ENCODE measurements at places on chromosomes 5 and 9. TPM values are rescaled to one million over a fixed set of nuclear protein-coding genes. Genes with fewer than 3 reads are reported as not detected.

The HAVCR2 gene
- 77.6 TPM for total RNA-seq

- H3K36me3 ChIP-seq, result no peaks in the 10 kb centered on the region
Measured at GRCh38 chr9:127360829-127361228, 36.1 kb upstream of the SLC2A8 start.

DNA sequence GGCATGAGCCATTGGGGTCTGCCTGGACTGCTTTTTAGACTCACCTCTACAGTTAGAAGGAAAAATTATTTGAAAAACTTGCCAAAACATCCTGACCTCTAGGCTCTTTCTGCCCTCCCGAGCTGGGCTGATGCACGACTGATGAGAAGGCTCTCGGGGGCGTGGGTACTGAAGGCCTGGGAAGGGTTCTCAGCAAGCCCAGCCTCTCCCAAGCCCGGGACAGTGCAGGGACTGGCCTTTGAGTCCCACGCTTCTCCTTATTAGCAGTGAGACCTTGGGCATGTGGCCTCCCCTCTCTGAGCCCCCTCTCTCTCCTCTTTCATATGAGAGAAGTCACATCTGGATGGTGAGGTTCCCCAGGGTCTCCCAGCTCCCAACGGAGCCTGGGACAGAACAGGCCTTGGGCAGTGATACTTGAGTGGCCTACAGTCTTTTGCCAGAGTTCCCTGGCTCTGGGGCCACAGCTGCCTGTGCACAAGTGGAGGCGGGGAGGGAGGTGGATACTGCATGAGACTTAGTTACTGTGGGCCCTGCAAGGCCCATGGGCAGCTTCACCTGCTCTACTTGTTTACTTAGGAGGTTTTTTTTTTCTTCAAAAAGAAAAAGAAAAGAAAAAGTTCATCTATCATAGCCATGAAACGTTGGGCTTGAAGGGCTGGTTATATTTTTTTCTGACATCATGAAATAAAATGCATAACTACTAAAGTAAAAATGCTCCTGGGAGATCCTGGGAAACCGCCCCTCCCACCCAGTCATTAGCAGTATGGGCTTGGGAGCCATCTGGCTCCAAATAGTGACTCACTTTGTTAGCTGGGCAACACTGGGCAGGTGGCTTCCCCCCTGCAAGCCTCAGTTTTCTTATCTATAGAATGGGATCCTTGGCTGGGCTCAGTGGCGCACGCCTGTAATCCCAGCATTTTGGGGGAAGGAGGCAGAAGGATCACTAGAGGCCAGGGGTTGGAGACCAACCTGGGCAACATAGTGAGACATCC lies 139.4 kb downstream of the GAPVD1 start:
- no peaks in the 10 kb centered on the region for H3K36me3 ChIP-seq
- peaks cover 2% of the 10 kb centered on the region for H3K27me3 ChIP-seq
- H3K4me1 ChIP-seq, result peaks cover 3% of the 10 kb centered on the region
- DNase-seq, result no peak

The SPINK14 gene
- not detected for total RNA-seq

DNA sequence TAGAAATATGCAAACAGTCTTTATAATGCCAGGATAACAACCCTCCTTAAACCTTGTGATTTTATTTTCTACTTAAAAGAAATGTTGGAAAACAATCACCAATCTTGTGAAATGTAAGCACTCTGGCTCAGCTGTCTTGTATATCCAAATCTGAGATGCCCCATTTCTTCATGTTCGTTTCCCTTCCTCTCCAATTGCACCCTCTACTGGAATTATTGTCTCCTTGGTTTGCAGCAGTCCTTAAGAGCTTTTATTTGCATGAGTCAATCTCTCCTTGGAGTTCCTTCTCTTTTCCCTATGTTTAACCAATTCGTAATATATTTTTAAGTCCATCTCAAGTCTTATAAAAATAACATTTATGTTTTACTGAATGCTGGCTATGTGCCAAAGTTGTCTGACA lies 362.0 kb upstream of the CDH10 start:
- H3K36me3 ChIP-seq, result no peaks in the 10 kb centered on the region
- H3K27ac ChIP-seq, result no peak overlapping the region
- H3K27me3 ChIP-seq, result no peaks in the 10 kb centered on the region
- H3K4me3 ChIP-seq, result no peak overlapping the region

GRCh38 chr9:112861155-112861554 lies 29.5 kb downstream of the SLC46A2 start:
- H3K27ac ChIP-seq, result no peak overlapping the region
- no peak overlapping the region for H3K4me3 ChIP-seq
- H3K36me3 ChIP-seq, result no peaks in the 10 kb centered on the region
- no peaks in the 10 kb centered on the region for H3K27me3 ChIP-seq

GRCh38 chr9:106889061-106889590 lies 26.2 kb downstream of the ZNF462 start:
- no peak overlapping the region for H3K27ac ChIP-seq
- no peaks in the 10 kb centered on the region for H3K36me3 ChIP-seq
- H3K4me1 ChIP-seq, result no peaks in the 10 kb centered on the region
- H3K27me3 ChIP-seq, result no peaks in the 10 kb centered on the region
- DNase-seq, result no peak

DNA sequence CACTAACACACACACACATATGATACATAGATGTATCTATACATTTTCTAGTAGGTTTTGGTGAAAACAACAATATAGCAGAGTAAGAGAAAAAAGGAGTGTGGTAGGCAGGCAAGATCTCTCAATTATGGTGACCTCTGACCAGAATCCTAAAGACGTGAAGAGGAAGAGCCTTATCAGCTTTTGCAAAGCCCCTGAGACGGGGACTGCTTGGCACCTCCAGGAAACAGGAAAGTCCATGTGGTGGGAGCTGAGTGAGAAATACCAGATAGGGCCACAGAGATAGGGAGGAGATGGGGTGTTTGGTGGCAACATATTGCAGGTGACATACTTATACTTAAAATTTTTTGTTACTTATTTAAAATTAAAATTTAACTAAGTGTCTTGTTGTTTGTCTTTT lies 39.9 kb upstream of the CTXN3 start:
- peaks cover 2% of the 10 kb centered on the region for H3K27me3 ChIP-seq
- no peak for DNase-seq

DNA sequence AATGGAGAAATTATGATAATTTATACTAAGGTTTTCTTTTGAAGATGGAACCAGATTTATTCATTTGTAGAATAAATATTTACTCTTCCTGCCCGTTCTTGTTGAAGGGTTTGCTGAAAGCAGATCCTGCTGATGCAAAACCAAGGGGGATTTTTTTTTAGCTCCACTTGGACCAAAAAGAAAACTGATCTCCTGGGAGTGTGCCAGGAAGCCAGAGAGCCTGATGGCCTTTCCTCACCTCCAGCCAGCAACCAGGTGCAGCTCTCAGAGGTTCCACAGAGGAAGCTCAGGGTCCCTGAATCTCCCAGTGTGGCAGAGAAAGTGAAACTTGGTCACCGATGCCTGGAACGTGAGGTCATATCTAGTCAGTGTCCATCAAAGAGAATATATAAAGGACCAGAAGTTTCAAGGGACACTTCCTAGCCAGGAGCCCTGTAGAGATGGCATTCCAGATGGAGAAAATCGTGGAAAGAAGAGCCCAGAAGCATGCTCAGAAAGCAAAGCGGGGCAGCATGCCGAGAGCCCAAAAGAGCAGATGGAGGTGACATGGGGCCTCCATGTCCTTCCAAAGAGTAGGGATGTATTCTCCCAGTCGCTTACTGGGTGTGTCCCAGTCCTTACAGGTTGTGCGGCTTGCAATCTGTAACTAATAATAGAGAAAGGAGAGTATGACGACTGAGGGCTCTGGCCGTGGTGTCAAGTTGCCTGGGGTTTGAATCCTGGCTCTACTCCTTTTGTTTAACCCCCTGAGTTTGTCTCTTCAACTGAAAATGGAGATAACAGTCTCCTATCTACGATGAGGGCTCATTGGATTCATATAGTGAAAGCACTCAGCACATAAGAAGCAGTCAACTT lies 12.2 kb downstream of the AFAP1L1 start:
- H3K4me1 ChIP-seq, result no peaks in the 10 kb centered on the region
- no peak for DNase-seq
- no peak overlapping the region for H3K4me3 ChIP-seq
- H3K27me3 ChIP-seq, result peaks cover 4% of the 10 kb centered on the region

- no peak for DNase-seq
- no peaks in the 10 kb centered on the region for H3K36me3 ChIP-seq
- H3K27ac ChIP-seq, result no peak overlapping the region
- peaks cover 1% of the 10 kb centered on the region for H3K27me3 ChIP-seq
Measured at GRCh38 chr5:156482818-156483217, 155.9 kb downstream of the SGCD start.

GRCh38 chr5:139912158-139912557 lies 116.5 kb downstream of the PSD2 start:
- DNase-seq, result no peak
- H3K4me3 ChIP-seq, result no peak overlapping the region
- no peak overlapping the region for H3K27ac ChIP-seq
- H3K4me1 ChIP-seq, result no peaks in the 10 kb centered on the region

DNA sequence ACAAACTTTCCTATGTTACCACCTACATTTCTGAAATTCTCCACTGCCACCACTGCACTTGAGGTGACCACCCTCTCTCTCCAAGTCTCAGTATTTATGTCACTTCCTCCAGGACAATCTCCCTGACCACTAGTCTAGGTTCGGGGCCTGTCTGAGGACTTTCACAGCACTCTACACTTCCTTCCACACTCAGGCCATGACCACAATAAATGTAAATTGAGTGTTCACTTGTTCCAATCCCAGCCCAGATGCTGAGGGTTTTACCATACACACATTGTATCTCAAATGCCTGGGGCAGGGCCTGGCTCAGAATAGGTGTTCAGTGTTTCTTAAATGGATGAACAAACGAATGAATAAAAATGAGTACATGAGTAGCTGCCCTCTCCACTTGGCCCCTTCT lies 26.9 kb upstream of the CCNG1 start:
- no peak for DNase-seq
- H3K36me3 ChIP-seq, result no peaks in the 10 kb centered on the region

DNA sequence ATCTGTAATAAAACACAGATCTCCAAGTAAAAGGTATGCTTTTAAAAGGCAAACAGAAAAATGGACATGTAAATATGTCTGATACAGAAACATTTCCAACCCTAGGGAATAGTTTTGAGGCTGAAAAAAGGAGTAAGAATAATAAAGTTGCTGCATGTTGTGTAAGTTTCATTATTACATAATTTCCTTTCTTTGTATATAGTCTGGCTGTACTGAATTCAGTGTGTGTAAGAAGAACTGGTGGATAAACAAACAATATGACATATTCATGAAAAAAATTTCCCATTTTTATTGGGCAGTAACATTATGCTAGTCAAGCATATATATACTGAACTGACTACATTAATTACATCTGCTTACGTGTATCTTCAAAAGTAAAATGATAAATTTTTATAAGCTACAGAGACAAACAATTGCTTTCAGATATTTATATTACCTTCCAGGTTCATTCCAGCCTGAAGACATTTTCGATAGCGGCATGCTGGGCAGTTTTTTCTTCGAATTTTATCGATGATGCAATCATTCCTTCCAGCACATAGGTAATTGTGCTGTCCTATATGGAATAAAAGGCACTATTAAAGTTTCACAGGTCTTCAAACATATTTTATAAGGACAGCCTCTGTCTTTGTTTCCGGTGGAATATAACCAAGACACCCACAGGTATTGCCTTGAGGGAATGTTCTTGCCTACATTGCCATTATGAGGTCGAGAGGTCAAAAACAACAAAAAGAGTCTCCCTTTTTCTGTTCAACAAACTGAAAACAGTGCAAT lies 93.6 kb downstream of the NR3C1 start:
- H3K4me3 ChIP-seq, result no peak overlapping the region
- peaks cover 11% of the 10 kb centered on the region for H3K4me1 ChIP-seq
- H3K27ac ChIP-seq, result no peak overlapping the region
- peaks cover 79% of the 10 kb centered on the region for H3K36me3 ChIP-seq
- H3K27me3 ChIP-seq, result no peaks in the 10 kb centered on the region

DNA sequence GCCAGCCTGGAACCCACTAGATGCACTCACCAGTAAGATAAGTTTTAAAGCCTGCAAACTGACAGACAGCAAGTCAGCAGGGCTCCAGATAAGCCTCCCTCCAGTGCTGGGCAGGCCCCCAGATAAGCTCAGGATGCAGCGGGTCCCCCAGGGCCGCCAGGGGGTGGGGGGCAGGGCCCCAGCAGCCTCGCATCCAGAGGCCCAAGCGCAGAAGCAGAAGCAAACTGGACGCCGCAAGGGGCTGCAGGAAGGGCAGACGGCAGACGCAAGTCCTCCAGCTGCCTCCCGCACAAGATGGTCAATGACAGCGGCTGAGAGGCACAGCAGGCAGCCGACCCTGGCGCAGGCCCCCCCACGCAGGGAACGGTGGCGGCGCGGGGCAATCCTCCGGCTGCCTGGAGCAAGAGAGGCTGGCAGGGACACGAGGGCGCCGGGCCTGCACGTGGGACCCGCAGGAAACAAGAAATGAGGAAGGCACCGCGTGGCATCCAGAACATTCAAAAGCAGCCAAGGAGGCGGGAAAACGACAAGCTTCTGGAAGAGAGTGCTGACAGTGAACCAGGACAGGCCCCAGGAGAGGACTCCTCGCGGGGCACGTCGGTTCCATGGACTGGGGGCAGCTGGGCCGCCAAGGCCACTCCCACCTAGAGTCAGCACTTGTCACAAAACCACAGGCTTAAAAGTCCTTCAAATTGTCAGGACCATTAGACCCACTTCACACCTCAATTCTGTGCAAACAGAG lies 49.8 kb downstream of the ROR2 start:
- no peak overlapping the region for H3K4me3 ChIP-seq
- H3K4me1 ChIP-seq, result peaks cover 5% of the 10 kb centered on the region
- DNase-seq, result no peak
- peaks cover 36% of the 10 kb centered on the region for H3K27me3 ChIP-seq
- no peak overlapping the region for H3K27ac ChIP-seq

- H3K4me3 ChIP-seq, result no peak overlapping the region
- no peaks in the 10 kb centered on the region for H3K36me3 ChIP-seq
- no peak for DNase-seq
- H3K4me1 ChIP-seq, result no peaks in the 10 kb centered on the region
- H3K27me3 ChIP-seq, result peaks cover 11% of the 10 kb centered on the region
Measured at GRCh38 chr5:160303690-160304089, 8.7 kb downstream of the CCNJL start.

The DOCK2 gene
- 318 TPM for total RNA-seq

The WDR38 gene
- not detected for total RNA-seq

- no peaks in the 10 kb centered on the region for H3K27me3 ChIP-seq
- DNase-seq, result no peak
- H3K27ac ChIP-seq, result no peak overlapping the region
- no peak overlapping the region for H3K4me3 ChIP-seq
- H3K4me1 ChIP-seq, result no peaks in the 10 kb centered on the region
Measured at GRCh38 chr5:32100230-32100629, 73.9 kb downstream of the GOLPH3 start.

DNA sequence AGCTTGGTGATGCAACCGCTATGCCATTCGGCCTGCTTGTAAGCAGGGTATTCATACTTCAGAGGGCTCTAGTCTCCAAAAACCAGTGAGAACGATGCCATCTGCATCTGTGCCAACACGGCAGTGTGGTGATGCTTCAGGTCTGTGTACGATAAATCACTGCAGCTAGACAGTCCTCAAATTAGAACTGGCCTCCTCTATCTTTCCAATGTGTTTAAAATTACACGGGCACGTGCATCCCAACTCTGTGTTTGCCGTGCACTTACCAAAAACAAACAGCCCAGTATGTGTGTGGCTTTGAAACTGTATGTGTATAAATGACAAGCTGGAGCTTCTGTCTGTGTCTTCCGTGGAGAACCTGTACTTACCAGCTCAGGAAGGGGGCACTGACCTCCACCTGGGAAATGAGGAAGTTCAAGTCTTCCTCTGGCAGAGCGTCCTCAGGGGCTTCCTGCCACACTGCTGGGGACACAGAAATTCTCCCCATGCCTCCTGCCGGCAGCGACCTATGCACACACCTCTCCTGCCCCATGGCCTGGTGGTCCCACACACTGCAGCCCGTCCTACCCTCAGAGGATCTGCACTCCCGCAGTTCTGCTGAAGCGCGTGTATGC lies 12.3 kb downstream of the MED10 start:
- no peak for DNase-seq
- peaks cover 13% of the 10 kb centered on the region for H3K4me1 ChIP-seq
- no peak overlapping the region for H3K27ac ChIP-seq
- peaks cover 44% of the 10 kb centered on the region for H3K36me3 ChIP-seq
- no peak overlapping the region for H3K4me3 ChIP-seq

The PCDHGA7 gene
- not detected for total RNA-seq

Data from activated CD8-positive, alpha-beta T cell treated with anti-CD3 and anti-CD28 coated beads, Interleukin-2, amount 10 ng/mL, durations not matched to agents 7 days and 5 days (primary cell).